ENCODE measurements at places on chromosomes 2 and 18. TPM values are rescaled to one million over a fixed set of nuclear protein-coding genes. Genes with fewer than 3 reads are reported as not detected.

DNA sequence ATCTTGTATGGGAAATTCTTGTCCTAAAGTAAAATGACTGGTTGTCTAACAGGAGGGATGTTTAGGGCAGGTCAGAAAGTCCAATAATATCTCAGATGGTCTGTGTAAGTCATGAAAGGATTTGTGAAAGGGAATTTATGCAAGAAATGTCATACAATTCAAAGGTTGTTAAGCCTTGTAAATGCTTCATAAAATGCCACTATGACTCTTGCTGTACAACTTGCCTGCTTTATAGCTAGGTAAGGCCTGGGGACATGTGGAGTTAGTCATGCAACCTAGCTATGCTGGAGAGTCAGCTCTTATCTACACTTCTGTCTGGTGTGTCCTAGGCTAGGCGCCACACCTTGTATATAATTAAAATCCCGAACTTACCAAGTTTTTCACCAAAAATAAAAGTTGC lies 36.9 kb upstream of the VWA3B start:
- H3K27ac ChIP-seq, result no peak overlapping the region
- H3K27me3 ChIP-seq, result no peaks in the 10 kb centered on the region
- H3K4me3 ChIP-seq, result no peak overlapping the region
- H3K4me1 ChIP-seq, result no peaks in the 10 kb centered on the region
- H3K36me3 ChIP-seq, result no peaks in the 10 kb centered on the region

DOK6 gene
- 2.3 TPM for total RNA-seq

RSAD2 gene
- total RNA-seq, result 16.0 TPM

MROH2A gene
- not detected for total RNA-seq

LAMA1 gene
- total RNA-seq, result 1.0 TPM
